ENCODE measurements at places on chromosomes 13 and 19.

DNA sequence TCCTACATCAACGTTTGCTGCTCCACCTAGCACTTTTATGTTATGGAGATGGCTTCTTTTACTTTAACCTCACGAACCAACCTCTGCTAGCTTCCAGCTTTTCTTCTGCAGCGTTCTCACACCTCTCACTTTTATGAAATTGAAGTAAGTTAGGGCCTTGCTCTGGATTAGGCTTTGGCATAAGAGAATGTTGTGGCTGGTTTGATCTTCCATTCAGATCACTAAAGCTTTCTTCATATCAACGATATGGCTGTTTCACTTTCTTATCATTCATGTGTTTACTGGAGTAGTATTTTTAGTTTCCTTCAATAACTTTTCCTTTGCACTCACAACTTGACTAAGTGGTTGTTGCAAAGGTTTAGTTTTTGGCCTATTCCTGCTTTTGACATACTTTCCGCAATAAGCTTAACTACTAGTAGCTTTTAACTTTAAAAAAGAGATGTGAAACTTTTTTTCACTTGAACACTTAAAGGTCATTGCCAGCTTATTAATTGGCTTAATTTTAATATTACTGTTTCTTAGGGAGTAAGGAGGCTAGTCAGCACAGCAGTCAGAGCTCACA, 60.0 kb upstream of the SPRY2 start:
- no peak for DNase-seq

GRCh38 chr13:43246382-43246781, 223.0 kb downstream of the DNAJC15 start:
- DNase-seq: no peak

GRCh38 chr13:83183439-83184149, 698.7 kb downstream of the SLITRK1 start:
- DNase-seq: no peak

GRCh38 chr13:23658929-23659541, 88.8 kb downstream of the TNFRSF19 start:
- DNase-seq: no peak
